ENCODE measurements at places on chromosomes 5 and 9.

DNA sequence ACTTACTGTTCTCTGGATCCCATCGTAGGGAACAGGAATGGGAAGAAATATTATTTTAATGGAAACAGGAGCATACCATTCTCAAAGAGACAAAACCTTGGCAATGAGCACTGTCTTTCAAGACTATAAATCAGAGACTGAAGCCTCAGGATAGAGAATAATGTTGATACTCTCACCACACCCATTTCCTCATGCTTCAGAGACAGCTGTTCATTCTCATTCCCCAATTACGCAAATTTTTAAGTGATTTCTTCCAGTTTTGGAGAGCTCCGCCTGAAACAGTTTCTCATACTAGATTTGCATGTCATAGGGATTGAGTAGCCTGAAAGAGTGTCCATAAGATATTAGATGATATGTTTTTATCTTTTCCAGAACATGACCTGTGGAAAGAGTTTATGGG lies 290.5 kb upstream of the RASA1 start:
- no peak for DNase-seq

- no peak for DNase-seq
These were observed 18.9 kb upstream of the ORM1 start for GRCh38 chr9:114303977-114304376.

DNA sequence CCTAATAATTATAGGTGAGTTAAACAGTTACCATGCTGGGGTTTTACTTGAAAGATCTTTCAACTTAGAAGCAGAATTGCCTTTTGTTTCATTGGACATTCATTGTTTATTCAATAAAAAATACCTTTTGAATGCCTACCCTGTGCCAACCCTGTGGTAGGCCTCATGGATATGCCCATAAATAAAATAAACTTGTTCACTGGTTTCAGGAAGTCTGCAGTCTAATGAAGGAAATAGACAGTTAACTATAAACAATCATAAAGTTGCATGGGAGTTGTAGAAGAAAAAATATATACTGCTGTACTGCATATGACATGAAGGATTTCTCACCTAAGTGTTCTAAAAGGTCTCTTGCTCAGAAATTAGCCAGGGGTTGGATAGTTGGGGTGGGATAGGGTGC lies 5.3 kb upstream of the GPR21 start:
- no peak for DNase-seq

DNA sequence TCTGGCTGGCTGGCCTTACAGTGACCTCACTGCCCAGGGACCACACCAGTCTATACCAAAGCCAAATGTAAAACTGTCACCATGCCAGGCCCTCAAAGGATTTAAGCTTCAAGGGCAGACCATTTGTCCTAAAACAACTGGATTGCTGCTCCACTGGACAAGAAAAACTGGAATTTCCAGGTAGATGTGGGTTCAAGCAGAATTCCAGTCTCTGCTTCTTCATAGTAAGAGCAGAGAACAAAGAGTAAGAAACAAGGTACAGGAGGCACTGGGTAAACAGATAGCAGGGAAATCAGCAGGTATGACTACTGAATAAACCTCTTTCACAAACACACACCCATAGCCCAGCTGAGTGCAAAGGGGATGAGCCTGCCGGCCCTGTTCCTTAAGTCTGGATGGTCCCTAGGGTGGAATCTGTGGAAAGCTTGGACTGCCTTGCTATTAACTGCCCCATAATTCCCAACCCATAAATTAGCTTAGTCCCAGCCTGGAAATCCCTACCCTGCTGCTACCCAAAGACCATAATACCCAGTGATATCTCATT lies 5.5 kb downstream of the B4GALT1 start:
- DNase-seq, result no peak

GRCh38 chr5:56685503-56686217 lies 129.7 kb upstream of the MAP3K1 start:
- DNase-seq, result no peak

DNA sequence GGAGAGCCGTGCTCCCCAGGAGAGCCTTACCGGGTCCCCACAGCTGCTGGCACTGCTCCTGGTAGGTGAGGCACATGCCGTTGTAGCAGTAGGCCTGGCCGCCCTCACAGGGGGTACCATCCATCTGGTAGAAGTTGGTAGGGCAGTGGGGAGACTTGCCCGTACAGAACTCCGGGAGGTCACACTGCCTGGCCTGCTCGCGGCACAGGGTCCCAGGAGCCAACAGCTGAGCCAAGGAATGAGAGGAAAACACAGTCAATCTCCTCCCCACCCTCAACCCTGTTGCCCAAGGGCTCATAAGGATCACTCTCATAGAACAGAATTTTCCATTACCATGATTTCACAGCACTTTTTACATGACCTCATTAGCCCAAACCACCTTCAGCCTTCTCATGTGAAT lies 36.9 kb downstream of the NIPAL4 start:
- DNase-seq, result no peak

DNA sequence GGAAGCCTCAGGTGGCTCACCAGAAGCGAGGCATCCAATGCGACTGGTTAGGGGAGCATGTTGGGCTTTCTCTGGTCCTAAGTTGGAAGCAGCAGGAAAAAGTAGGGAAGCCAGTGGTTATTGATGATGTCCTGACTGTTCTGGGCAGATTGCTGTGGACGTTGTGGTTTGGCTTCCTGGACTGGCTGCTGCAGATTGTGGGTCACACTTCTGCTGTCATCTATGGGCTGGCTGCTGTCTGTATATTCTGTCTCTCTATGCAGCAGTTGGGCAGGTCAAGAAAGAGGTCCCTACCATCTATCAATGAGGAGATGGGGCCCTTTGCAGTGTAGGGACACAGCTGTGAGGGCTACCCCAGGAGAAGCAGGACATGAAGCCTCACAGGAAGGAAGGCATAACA lies 13.5 kb upstream of the MARCHF6 start:
- no peak for DNase-seq

DNA sequence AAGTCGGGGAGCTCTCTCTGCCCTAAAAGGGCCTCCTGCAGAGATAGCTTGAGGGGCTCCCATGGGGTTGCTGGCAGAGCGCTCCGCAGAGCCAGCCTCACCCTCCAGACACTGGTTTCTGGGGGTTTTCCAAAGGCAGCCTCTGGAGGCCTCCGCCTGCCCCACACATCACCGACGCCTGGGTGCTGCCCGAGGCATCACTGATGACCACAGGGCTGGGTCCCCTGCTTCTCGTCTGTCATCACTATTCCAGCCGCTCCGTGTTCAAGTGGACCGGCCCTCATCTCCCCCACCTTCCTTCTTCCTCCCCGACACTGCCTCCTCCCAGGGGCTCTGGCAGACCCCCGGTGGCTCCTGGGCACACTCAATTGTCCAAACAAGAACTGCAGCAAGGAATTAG lies 64.1 kb upstream of the IRX4 start:
- DNase-seq, result no peak

- no peak for DNase-seq
These were observed 56.4 kb downstream of the KIF4B start for GRCh38 chr5:155069961-155070360.
